ENCODE measurements at places on chromosomes 3 and 15.

- no peak for DNase-seq
Measured at GRCh38 chr3:72044231-72044855, 259.4 kb upstream of the PROK2 start.

- DNase-seq: no peak
Measured at GRCh38 chr3:188431040-188431439, 277.1 kb downstream of the LPP start.

DNA sequence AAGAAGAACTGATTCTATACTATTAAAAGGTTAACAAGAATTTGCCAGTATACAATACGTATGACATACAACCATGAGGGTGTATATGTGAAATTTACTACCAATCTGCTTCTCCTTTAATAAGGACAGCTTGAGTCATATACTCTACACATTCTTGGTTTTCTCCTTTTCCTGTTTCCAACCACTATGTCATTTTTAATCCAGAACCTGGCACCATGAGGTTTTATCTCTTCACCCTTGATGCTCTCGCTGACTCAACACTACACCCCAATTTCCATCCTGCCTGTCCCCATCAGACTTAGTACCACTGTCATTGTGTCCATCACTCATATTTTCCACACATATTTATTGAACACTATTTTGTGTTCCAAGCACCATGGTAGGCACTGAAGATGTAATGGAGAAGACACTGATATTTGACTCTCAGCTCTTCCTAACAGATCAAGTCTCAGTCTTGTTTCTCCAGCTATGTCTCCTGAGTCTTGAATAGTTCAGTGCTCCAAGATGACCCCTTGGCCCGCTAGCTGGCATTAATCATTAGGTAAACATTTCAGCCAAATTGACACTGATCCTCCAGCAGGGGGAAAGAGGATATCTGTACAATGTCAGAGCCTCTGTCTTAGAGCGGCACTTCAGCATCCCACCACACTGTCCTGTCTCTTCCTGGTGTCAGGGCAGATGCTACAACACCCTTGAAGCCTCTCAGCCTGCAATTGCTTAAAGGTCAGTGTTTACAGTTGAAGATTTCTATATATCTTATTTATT lies 11.2 kb upstream of the COL8A1 start:
- no peak for DNase-seq

- peak; percentile 68 for DNase-seq
Measured at GRCh38 chr3:9946112-9947024, 5.8 kb downstream of the PRRT3 start.

DNA sequence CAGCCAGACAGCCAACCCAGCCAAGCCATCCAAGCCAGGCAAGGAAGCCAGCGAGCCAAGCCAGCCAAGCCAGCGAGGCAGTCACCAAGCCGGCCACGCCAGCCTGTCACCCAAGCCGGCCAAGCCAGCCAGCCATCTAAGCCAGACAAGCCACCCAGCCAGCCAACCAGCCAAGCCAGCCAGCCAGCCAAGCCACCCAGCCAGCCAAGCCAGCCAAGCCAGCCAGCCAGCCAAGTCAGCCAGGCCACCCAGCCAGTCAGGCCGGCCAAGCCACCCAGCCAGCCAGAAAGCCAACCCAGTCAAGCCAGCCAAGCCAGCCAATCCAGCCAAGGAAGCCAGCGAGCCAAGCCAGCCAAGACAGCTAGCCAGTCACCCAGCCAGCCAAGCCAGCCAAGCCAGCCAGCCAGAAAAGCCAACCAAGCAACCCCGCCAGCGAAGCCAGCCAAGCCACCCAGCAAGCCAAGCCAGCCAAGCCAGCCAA lies 201.2 kb downstream of the GOLGA6L6 start:
- DNase-seq: no peak

GRCh38 chr15:96264801-96265515 lies 65.5 kb upstream of the NR2F2 start:
- DNase-seq: no peak

DNA sequence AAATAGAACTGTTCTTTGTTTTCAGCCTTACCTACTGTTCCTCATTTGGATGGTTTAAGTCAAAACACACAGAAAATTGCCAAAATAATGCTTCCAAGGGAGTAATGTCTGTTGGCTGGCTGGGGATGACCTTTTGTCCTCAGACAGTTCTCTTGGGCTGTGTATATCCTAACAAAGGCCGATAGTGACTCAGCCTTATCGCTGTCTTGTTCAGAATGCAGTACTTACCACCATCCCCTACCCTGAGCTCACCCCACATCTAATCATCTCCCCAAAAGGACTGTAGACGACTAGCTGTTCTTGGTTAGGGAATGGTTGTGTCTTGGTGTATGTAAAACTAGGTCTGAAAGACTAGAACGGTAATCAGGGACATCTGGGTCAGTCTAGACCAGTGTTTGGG lies 35.0 kb downstream of the RAB11A start:
- no peak for DNase-seq

DNA sequence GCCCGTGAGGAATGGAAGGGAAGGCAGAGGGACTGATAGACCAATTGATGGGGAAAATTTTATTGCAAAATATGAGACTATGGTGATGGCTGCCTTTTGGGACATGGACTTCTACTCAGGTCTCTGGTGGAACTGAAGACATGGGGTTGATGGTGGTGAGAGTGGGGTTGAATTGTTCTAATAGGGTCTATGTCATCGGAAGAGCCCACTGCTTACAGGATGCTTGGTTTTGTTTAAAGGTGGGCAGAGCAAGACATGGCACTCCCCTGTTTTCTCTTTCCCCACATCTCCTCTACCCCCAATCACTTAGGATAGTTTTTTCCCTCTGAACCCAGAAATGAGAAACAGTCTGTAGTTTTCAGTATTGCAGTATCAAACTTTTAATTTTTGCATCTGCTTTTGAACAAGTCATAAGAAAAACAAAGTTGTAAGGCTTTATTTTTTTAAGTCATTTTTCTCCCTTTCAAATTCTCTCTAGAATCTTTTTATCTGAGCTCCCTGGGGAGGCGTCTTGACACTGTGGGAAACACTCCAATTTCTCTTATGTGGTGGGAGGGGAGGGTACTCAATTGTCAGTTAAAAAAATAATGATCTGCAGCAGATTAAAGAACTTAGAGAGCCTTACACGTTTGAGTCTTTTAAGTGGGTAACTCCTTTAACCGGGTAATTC lies 276.2 kb upstream of the TBC1D5 start:
- no peak for DNase-seq

DNA sequence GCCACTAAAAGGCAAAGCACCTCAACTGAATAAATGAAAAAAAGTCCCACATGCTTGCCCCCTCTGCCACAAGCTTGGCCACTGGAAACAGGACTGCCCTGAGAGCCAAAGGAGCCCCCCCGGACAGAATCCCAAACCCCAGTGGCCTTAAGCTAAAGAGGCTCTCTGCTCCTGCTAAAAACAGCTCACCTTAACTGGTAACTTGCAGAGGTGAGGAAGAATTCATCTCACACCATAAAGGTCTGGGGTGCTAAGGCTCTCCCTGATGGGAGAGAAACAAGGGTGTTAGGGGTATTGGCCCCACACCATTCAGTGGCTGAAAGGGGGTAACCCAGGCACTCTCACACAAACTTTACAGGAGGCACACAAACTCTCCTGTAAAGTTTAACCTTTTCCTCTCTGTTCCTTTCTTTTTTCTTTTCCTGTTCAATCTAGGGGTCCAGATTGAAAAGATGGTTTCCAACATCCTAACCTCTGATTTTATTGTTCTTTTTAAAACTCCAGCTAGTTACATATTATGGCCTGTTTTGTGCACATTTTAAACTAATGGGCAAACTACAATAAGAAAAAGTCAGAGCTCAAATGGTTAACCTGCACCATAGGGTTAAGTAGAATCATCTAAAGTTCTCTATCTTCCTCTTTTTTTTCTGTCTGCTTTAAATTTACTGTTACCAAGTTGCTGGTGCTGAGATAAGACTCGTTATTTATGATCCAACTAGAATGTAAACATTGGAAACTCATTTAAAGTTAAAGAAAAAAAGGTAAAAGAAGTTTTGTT lies 19.9 kb downstream of the TRANK1 start:
- DNase-seq: no peak

- no peak for DNase-seq
Measured at GRCh38 chr15:40854161-40854560, 10.3 kb downstream of the SPINT1 start.

GRCh38 chr3:3589715-3590130 lies 209.5 kb upstream of the LRRN1 start:
- no peak for DNase-seq

DNA sequence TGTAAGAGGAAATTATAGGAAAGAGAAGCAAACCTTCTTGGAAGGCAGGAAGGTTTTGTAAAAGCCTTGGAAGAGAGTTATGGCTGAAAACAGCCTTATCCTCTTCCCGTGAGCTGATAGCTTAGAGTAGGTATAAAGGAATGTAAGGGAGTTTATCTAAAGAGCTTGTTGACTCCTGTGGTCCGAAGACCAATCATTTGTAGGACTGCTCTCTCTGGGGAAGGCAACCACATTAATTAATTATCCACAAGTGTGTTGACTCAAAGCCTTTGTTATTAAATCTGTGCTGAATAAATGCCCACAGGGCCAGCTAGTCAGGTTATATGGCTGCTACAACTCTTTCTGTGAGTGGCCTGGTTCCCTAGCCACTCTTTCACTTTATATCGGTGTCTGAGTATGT lies 452.1 kb upstream of the RASGRP1 start:
- DNase-seq: no peak

DNA sequence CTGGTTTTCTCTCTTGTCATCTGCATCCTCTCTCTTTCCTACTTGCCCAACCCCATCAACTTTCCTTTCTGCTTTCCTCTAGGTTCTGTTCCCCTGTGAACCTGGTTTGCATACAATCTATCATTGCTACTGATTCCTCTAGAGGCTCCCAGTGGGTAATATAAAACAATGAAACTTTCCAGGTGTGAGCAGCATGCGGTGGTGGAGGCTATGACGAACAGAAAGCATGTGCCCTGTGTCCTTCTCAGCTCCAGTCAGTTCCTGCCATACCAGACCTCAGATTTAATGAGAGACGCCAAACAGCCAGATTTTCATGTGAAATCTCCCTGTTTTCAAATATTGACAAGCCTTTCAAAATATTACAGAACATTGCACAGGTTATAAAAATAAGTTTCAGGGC lies 3.5 kb upstream of the ACAP2 start:
- no peak for DNase-seq

- no peak for DNase-seq
Measured at GRCh38 chr3:158925021-158925420, 123.2 kb downstream of the MFSD1 start.
